ENCODE measurements at places on chromosomes 1 and 21.

GRCh38 chr1:100320311-100321099, 31.8 kb upstream of the CDC14A start:
- DNase-seq, result no peak

DNA sequence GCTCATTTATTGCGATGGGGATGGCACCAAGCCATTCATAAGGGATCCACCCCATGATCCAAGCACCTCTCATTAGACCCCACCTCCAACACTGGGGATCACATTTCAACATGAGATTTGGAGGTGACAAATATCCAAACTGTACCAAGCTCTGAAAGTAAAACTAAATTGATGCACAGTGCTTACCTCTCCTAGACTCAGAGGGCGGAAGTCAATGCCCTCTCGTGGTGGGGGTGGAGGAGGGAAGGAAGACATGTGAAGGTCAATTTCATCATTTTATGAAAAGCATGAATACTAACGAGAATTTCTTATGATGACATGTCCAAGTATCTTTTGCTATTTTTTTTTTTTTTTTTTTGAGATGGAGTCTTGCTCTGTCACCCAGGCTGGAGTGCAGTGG, 120.0 kb downstream of the PGBD5 start:
- DNase-seq, result no peak

- no peak for DNase-seq
These were observed 37.9 kb upstream of the RC3H1 start for GRCh38 chr1:174060090-174060489.

DNA sequence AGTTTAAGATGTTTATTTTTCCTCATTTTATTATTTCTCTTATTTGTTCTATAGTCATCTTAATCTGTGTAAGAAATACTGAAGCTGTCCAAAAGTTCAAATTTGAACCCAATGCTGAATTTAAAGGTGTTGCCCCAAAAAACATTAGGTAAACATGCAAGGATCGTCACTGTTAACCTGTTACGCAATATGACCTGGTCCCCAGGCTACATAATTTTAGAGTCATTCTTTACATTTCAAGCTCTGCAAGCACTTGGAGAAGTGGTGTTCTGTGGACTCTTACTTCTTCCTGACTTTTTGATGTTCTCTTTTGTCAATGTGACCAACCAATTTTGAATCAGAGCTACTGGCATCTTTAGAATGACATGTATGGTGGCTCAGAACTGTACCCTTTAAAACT, 106.0 kb downstream of the CLIC6 start:
- DNase-seq, result no peak

GRCh38 chr1:223741861-223742260, 29.5 kb downstream of the CAPN2 start:
- peak; percentile 70 for DNase-seq

DNA sequence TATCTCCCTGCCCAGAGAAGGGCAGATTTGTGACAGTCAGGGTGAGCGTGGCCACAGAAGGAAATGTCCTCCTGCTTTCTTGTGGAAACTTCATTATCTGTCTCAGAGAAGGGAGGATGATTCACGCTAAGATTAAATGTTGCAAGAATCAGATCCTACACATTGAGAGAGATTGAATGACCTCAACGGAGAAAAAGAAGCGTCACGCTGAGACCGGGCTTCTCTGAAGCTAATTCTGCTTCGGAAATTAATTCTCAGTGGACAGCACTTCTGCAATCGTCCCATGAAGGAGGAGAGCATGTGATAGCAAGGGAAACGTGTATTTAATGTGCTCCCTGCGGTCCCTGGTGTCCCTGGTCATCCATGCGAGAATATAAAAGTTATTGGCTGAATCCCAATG, 19.8 kb upstream of the C1orf21 start:
- no peak for DNase-seq

DNA sequence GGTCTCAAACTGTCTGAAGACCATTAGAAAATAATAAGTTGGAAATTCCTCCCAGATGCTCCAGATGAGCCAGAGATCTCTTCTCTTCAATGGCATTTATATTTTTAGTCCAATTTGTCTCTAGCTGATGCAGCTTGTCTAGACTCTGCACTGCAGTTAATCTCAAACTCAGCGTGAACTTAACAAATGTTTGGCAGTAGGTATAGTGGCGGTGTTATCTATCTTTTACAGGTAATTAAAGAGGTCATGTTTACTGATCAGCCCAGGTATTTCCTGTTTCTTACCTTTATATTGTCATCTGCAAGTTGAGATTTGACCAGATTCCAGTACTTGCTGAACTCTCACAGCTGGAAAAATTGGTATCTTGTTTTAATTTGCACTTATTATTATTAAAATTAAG, 1024.5 kb upstream of the ADGRL2 start:
- DNase-seq, result no peak

DNA sequence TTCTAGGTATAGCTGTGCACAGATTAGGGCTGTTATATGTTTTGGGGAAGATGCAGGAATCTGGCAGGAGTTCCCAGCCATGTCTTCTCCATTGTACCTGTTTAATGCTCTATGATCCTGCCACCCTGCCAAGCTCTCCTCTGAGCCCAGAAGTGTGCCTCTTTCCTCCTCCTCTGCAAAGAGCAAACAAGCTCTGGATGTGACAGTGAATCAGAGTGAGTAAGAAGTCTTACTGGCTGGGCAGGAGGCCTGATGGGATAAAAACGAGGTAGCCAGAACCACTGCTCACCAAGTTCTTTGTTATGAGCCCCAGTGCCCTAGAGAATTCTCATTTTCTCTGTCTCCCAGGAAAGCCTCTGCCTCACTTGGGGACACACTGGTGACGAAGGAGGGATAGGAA, 69.0 kb downstream of the BRINP2 start:
- no peak for DNase-seq

- DNase-seq, result no peak
These were observed 37.4 kb downstream of the BTBD8 start for GRCh38 chr1:92117526-92117925.

All from ELF-1 (cell line).